ENCODE measurements at places on chromosomes 1 and 21.

DNA sequence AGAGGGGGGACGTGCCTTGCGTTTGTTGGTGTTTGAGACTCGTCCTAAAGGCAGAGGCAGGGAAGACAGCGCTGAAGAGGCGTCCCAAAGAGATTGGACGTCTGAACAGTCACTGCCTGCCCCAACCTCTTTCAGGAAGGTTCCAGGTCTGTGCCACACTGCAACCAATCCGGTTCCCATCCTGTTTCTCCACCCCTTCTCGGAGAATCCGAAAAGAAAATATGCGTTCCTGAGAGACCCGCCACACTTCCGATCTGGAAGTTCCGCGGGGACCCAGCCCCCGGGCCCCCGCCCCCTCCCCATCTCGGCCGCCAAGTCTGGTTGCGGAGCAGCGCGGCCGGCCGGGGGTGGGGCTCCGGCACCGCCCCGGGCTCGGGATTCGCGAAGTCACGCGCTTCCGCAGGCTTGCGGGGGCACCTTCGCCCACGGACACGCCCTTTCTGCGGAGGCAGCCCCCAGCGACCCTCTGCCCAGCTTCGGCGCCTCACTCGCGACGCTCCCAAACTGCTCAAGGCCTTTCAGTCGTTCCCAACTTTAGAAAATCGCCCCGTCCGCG lies 124.5 kb upstream of the DPYD start:
- peak; percentile 70 for DNase-seq

DNA sequence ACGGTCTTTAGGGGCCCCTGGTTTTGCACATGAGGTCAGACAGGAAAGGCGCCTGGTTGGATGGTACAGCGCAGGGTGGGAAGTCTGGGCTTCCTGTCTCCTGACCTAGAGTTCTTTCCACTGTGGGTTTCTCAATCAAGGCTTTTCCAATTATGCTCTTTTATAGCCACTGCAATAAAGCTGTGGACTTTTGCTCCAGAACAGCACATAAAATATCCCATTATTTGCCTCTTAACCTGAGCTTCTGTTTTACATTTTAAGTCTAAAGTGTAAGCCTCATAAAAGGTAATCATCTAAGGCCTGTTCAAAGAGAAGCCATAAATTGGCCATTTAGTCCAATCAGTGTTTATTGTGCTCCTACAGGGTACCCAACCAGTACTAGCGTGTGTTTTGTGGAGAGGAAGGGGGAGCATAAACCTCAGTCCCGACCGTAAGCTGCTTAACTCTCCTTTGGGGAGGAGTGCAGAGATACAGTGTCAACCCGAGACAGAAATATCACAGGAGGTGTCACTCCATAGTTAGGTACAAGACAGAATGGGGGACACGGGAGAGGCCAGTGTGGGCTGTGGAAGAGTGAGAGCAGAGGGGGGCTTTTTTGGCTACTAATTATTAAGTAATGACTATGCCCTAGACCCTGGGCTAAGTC lies 270.0 kb downstream of the TRABD2B start:
- DNase-seq: no peak

GRCh38 chr21:42269386-42269785 lies 45.8 kb downstream of the TFF3 start:
- no peak for DNase-seq

- no peak for DNase-seq
Measured at GRCh38 chr1:156444407-156445001, 56.1 kb downstream of the MEF2D start.

DNA sequence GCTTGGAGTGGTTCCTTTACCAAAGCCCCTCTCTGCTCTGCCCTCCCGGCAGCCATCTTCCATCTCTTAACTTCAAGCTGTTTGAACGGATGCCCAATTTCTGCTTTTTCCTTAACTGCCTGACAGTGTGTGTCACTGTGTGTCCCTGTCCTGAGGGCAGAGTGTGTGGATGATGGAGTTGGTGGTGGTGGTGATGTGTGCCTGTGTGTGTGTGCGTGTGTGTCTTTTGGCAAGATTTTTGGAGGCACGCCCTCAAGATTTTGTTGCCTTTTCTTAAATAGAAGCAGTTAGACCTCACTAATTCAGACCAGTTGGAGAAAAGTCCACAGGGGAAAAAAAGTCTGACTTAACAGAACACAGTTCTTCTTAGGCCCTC lies 30.3 kb downstream of the SERTAD4 start:
- DNase-seq: peak; percentile 86

- peak; percentile 80 for DNase-seq
Measured at GRCh38 chr1:15918962-15919715, 56.8 kb downstream of the ZBTB17 start.

Data from AG10803 (cell line).